ENCODE measurements at places on chromosomes 12 and 14.

GRCh38 chr12:2378835-2379330, 326.1 kb downstream of the CACNA1C start:
- no peak for DNase-seq

GRCh38 chr14:84927096-84927827, 602.7 kb upstream of the FLRT2 start:
- no peak for DNase-seq

DNA sequence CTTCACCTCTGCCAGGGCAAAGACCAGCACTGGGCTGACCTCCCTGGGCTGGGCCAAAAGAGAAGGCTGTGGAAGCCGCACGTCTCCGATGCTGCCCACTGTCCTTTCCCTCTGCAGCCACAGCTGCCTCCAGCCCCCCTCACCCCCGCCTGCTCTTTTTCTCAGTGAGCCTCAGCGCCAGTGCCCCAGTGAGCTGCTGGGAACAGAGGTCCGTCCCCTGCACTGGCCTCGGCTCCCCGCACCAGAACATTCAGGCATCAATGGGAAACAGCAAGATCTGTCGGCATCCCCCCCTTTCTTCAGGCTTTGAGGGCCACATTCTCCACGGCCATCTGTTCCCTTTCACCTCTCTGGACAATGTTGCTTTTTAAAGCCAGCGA, 398.1 kb downstream of the ZFP36L1 start:
- DNase-seq, result no peak

- DNase-seq, result no peak
Observed at GRCh38 chr12:93713060-93713459, 35.9 kb downstream of the CRADD start.
